ENCODE measurements at places on chromosomes 7 and 10.

GRCh38 chr7:84237533-84238173, 43.1 kb upstream of the SEMA3A start:
- no peak for DNase-seq

GRCh38 chr10:131237991-131238651, 73.4 kb downstream of the TCERG1L start:
- DNase-seq, result no peak

DNA sequence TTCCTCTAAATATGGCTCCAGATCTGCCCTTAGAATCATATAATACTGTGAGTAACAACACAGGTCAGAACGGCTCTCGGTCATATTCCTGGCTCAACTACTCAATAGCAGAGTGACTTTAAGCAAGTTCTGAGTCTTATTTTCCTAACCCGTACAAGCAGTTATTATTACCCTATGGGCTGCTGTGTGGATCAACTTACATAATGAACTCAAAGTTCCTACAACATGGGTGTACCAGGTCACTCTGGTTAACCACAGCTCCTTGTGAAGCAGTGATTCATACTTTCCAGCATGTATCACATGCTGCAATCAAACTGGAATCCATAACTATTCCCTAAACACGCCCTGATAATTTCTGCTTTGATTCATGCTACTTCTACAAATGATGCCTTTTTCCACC, 107.3 kb downstream of the LRRN3 start:
- DNase-seq, result no peak

GRCh38 chr10:44195112-44196007, 189.5 kb downstream of the CXCL12 start:
- DNase-seq, result no peak

GRCh38 chr10:75405598-75406461, 4.3 kb upstream of the ZNF503 start:
- no peak for DNase-seq

DNA sequence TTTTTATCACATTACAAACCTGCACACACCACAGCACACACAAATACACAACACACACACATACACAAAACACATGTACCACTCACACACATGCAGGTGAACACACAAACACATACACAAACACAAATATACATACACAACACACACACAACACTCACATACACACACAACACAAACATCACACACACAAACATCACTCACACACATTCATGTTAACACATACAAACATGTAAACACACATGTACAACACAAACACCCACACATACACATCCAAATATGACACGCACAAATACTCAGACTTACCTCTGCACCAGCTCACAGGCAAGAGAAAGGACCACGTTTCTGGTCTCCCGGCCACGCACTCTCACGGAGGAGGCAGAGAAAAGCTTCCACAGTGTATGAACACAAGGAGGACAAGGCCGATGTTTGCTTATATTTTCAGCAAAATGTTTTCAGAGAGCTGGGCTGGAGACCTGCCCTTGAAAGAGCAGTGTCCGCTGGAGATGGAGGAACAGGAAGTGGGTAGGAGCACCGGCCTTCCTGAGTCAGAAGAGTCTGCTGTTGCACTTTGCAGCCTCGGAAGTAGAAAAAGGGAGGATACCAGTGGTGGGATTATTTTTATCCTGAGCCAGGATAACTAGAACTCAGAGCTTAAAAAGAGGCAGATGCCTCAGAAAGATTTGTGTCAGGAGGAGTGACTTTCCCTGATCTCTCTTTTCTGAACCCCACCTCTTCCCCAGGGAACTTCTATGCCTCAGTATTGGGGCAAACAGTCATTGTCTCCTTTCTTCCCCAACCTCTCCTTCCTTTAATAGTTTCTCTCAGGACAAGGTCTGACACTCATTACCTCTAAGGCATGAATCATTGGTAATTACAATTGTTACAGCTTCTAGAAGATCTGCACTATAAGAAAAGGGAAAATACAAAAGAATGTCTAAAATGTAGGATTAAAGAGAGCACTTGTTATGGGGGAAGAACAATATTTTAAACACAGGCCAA, at the start of gene GIMAP6:
Gene GIMAP6, minus strand, starts transcription at position 520 of the 999 bp plus-strand sequence. CDS start 2,243 bp downstream, outside the sequence.
- no peak for DNase-seq

GRCh38 chr7:30927040-30927439, 15.4 kb downstream of the AQP1 start:
- no peak for DNase-seq

DNA sequence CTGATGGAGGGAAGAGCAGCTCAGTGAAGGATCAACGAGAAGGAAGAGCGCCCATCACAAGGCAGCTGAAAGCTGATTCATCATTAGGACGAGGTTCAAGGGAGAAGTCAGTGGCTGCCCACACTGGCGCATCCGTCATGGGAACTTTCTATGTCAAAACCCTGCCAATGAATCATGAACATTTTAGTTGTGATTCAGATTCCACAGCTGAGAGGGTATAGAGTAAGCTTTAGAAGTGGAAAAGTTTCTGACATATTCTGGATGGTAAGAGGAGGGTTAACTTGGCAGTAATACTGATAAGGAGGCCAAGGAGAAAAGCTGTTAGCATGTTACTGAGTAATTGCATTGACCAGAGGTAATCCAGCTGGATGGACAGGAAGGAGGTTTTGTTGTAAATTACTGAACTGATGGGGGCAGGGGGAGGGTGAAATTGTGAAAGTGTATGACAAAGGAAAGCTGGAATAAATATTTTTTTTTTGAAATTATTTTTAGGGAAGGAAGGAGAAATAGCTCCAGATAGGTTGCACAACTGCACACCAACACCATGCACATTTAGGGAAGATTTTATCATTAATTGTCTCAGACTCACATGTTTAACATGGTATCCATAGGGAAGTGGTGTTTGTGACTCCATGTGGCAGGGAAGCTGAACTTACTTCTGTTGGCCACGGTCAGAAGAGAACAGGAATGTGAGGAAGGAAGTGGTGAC, 78.3 kb upstream of the NRP1 start:
- DNase-seq, result no peak

GRCh38 chr10:74460812-74461211, 309.8 kb downstream of the ADK start:
- DNase-seq, result peak; percentile 2

DNA sequence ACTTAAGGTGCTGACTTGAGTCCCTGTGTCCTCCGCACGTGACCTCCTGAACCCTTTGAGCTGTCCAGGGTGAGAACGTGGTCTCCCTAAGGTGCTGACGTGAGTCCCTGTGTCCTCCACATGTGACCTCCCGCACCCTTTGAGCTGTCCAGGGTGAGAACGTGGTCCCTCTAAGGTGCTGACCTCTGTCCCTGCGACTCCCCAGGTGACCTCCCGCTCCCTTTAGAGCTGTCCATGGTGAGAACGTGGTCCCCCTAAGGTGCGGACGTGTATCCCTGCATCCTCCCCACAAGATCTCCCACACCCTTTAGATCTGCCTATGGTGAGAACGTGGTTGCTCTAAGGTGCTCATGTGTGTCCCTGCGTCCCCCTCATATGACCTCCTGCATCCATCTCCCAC, 174.3 kb downstream of the ADARB2 start:
- DNase-seq, result no peak

- no peak for DNase-seq
These were observed 203.1 kb downstream of the JCAD start for GRCh38 chr10:29856295-29856694.

DNA sequence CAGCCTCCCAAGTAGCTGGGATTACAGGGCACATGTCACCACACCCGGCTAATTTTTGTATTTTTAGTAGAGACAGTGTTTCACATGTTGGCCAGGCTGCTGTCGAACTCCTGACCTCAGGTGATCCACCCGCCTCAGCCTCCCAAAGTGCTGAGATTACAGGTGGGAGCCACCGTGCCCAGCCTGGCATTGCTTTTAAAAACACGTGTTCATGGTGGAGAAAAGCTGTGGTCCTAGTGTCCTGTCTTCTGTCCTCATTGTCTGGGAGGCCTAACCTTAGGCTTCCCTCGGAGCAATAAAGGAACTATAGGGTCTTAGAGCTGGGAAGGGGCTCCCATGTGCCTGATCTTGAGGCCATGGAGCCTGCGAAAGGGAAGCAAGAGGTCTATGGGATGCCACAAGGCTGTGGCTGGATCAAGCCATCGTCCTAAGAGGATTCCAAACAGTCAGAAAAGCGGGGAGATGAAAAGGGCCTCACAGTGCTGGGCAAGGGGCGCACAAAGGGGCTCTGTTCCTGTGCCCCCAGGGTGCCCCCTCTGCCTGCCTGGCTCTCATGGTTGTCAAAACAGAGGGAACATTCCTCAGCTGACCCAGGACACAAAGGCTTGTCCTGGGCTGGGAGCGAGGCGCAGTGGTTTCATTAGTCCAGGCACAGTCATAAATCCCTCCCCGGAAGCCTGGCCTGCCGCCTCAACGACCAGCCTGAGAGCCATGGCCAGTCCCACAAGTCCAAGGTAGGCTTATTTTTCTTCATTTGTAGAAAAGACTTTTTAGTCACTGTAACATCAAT, 106.6 kb upstream of the TNS3 start:
- DNase-seq, result no peak

DNA sequence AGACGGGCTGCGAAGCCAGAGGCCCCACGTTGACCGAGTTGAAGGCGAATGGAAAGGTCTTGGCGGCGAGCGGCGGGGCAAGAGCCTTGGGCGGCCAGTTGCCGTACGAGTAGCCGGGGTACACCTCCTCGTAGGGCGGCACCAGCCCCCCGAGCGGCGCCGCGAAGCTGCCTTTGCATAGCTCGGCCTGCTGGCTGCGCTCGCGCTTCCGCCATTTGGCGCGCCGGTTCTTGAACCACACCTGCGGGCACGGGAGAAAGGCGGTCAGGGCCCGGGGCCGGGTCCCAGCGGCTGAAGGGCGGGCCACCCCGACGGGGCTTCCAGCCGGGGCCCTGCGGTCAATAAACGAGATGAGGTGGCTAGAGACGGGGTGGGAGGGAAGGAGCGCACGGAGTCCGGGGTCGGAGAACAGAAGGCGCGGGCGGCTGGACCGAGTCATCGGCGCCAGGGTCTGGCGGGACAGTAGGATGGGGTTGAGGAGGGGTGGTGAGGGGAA, 4.8 kb downstream of the ELOVL3 start:
- DNase-seq, result no peak

DNA sequence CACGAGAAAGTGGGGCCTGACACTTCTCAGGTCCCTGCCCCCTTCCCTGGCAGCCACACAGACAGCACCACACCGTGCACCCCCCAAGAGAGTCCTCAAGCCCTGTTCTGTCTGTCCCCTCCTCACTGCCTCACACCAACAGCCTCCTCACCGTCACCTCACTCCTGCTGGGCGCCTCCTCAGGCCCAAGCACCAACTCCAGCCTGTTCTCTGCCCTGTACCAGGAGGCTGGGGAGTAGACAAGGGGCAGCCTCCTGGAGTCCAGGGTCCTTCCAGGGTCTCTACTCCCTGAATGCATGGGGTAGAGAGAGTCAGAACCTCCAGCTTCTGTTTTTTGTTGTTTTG, 26.9 kb upstream of the ELN start:
- no peak for DNase-seq

- DNase-seq, result no peak
These were observed 494.1 kb downstream of the SH2D4B start for GRCh38 chr10:81031774-81032173.

DNA sequence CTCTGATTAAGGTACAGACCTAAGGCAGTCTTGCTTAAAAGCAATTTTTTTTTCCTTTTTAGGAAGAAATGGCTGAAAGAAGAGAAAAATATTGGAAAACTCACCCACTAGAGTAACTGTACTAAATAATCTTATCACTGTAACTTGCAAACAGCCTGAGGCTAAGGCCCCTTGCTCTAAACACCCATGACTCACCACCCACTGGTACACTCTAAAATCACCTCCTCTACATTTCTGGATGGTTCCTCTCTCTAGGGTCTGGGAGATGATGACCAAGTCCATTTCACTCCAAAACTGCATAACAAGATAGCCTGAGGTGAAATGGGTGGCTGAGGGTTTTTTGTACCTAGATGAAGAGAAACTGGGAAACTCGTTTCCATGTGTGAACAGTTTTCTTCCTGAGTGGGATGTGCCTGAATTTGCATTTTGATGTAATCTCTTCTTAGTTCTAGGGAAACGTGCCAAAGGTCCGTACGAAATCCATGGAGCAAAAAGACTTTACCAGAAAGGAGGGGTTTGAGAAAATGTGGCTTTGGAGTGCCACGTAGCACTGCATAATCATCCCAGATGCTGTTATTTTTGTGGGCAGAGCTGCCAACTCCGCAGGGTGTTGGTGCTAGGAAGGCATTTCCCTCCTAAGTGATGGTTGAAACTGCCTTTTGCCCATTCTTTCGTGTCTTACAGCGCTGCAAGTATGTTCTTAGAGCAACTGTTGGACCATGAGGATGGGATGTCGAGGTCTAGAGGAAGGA, 113.5 kb upstream of the C10orf90 start:
- DNase-seq, result no peak

DNA sequence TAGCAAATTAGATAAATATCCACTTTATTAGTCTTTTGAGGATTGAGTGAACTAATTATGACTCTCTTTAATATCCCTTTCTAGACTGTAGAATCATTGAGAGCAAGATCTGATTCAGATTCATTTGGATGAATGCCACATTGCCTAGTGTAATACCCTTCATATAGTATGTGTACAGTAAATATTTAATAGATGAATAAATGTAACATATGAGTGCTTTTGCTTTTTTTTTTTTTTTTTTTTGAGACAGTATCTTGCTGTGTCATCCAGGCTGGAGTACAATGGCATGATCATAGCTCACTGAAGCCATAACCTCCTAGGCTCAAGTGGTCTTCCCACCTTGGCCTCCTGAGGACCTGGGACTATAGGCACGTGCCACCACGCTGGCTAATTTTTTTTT, 14.8 kb downstream of the SAMD8 start:
- DNase-seq, result no peak

DNA sequence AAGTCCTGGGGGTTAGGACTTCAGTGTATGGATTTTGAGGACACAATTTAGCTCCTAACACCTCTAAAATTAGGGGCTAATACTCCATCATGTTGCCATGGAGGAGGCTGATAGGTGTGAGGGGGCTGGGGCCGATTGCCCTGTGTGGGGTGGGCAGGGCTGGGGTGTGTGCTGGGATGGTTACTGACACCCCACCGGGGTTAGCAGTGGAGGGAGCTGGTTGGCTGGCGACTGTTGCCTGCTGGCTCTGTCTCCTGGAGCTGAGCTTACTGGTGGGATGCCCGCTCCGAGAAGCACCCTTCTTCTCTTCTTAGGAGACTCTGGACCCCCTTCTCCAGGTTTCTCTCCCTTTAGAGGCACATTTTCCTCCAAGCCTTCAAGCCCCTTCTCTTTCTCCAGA, 22.2 kb upstream of the SH2D4B start:
- DNase-seq, result no peak

DNA sequence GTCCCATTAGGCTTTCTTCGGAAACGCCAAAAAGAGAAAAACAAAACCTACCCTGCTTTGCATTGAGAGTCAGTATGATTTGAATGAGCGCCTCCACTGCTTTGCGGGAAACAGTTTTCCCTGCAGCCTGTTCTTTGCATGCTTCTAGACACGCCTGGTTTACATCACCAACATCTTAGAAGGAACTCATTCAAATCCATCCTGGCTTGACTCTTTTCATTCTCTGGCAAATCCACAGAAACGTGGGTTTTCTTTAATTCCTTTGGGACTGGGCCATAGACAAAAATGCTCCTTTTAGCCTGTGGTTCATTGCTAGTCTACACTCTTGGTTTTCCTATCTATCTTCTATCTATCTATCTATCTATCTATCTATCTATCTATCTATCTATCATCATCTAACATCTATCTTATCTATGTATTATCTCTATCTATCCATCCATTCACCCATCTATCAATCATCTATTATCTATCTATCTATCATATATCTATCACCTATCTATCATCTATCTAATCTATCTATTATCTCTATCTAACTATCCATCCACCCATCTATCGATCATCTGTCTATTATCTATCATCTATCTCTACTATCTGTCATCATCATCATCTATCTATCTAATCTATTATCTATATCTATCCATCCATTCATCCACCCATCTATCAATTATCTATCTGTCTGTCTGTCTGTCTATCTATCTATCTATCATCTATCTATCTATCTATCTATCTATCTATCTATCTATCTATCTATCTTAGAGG, 68.3 kb downstream of the GATA3 start:
- no peak for DNase-seq
